ENCODE measurements at places on chromosomes 11 and 22.

GRCh38 chr11:44309478-44310205 lies at the start of gene ALX4:
ALX4 (minus strand) TSS chr11:44310139; CDS start chr11:44310062, 77 bp downstream.
- no peak within 1 kb of the TSS for H3K27ac ChIP-seq
- DNase-seq = no peak
- H3K36me3 ChIP-seq = no peaks in the 10 kb centered on the region
- peaks cover 97% of the 10 kb centered on the region for H3K27me3 ChIP-seq
- peaks cover 11% of the 10 kb centered on the region for H3K4me1 ChIP-seq

DNA sequence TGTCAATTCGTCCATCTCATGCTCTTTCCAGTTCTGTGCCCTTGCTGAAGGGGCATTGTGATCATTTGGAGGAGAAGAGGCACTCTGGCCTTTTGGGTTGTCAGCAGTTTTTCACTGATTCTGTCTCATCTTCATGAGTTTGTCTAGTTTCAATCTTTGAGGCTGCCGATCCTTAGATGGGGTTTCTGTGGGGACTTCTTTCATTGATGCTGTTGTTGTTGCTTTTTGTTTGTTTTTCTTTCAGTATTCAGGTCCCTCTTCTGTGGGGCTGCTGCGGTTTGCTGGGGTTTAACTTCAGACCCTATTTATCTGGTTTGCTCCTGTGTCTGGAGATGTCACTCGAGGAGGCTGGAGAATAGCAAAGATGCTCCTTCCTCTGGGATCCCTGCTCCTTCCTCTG lies 224.3 kb downstream of the JRKL start:
- H3K4me3 ChIP-seq = no peak overlapping the region
- no peaks in the 10 kb centered on the region for H3K36me3 ChIP-seq
- no peak for DNase-seq
- H3K27ac ChIP-seq = no peak overlapping the region
- no peaks in the 10 kb centered on the region for H3K4me1 ChIP-seq
- no peaks in the 10 kb centered on the region for H3K27me3 ChIP-seq

GRCh38 chr11:13874597-13874996 lies 87.9 kb upstream of the SPON1 start:
- peaks cover 11% of the 10 kb centered on the region for H3K4me1 ChIP-seq
- H3K36me3 ChIP-seq = no peaks in the 10 kb centered on the region
- H3K27me3 ChIP-seq = peaks cover 18% of the 10 kb centered on the region

DNA sequence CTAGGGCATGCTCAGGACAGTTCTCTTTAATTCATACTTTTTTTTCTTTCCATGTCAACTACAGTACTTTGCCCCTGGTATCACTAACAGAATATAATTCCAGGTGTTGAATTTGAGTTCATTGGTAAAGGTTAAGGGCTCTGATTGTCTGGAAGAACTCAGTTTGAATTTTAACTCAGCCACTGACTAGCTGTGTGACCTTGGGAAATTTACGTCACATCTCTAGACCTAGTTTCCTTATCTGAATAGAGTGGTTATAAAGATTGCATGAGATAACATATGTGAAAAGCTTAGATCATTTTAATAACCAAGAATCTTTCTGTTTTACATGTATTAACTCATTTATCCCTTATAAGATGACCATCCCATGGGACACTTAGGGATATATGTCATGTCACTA lies 15.8 kb upstream of the ZC3H12C start:
- H3K4me1 ChIP-seq = peaks cover 42% of the 10 kb centered on the region
- H3K27ac ChIP-seq = peak overlapping the region; percentile 87
- no peak for DNase-seq
- no peaks in the 10 kb centered on the region for H3K27me3 ChIP-seq

GRCh38 chr11:134360050-134360835 lies 28.5 kb downstream of the GLB1L2 start:
- H3K36me3 ChIP-seq = no peaks in the 10 kb centered on the region
- H3K4me3 ChIP-seq = no peak overlapping the region
- no peaks in the 10 kb centered on the region for H3K4me1 ChIP-seq
- DNase-seq = no peak
- no peak overlapping the region for H3K27ac ChIP-seq
- no peaks in the 10 kb centered on the region for H3K27me3 ChIP-seq

- peak; percentile 69 for DNase-seq
- H3K27me3 ChIP-seq = no peaks in the 10 kb centered on the region
- peaks cover 54% of the 10 kb centered on the region for H3K4me1 ChIP-seq
- peak overlapping the region; percentile 88 for H3K27ac ChIP-seq
Observed at GRCh38 chr11:26231252-26231661, 100.7 kb upstream of the ANO3 start.
